ENCODE measurements at places on chromosomes 5 and 9. TPM values are rescaled to one million over a fixed set of nuclear protein-coding genes. Genes with fewer than 3 reads are reported as not detected.

DNA sequence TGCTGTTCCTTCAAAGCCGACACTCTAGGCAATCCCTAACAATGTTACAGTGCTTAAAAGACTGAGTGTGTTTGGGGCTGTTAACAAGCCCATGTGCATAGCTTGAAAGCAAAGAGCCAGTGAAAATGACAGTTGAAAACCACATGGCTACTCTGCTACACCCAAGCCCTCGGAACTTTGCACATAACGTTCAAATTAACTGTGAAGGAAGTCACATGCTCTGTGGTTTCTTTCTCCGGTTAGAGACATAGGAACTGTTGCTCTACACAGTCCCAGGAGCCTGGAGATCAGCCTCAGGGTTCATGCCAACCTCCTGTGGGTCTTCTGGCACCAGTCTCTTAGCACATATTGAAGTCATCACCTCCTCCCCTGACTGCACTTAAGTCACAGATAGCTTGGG, 51.1 kb downstream of the C9orf152 start:
- no peak for DNase-seq

DNA sequence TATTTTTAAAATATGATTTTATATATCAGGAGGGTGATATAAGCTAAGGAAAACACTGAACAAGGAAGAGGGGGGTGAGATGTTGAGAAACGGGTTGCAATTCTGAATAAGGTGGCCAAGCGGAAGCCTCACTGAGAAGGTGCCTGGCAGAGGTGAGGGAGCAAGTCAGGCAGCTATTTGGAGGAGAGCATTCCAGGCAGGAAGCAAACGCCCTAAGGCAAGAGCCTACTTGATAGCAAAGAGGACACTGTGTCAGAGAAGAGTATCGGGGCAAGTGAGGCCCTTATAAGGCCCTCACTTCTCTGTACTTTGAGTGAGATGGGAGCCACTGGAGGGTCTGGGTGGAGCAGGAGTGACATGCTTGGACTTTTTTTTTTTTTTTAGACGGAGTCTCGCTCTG, 8.0 kb upstream of the CTNNA1 start:
- DNase-seq: peak; percentile 39

Gene GABRA1
- total RNA-seq: not detected

DNA sequence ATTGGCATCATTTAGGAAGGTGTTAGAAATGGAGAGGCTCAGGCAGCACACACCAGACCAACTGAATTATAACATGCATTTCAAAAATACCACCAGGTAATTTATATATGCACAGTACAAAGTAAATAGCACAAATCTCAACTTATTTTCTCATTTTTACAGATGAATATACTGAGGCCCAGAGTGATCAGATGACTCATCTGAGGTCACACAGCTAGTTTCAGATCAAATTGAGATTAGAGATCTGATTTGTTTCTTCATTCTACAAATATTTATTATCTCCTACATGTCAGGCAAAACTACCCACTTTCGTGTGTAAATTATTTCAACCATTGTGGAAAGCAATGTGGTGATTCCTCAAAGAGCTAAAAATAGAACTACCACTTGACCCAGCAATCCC, 507.1 kb downstream of the TLE4 start:
- DNase-seq: no peak

Gene CCDC192
- not detected for total RNA-seq

DNA sequence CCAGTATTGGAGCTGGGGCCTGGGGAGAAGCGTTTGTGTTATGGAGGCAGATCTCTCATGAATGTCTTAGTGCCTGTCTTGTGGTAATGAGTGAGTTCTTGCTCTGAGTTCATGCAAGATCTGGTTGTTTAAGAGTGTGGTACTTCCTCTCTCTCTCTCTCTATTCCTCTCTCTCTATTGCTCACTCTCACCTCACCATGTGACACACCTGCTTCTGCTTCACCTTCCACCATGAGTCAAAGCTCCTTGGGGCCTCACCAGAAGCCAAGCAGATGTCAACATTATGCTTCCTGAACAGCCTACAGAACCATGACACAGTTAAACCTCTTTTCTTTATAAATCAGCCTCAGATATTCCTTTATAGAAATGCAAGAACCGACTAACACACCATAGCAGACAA, 242.7 kb upstream of the ADRA1B start:
- no peak for DNase-seq

- DNase-seq: no peak
These were observed 3.2 kb upstream of the HMGCS1 start for GRCh38 chr5:43316421-43316820.

GRCh38 chr5:15516486-15516885, 16.5 kb downstream of the FBXL7 start:
- no peak for DNase-seq
